ENCODE measurements at places on chromosomes 2 and 18.

DNA sequence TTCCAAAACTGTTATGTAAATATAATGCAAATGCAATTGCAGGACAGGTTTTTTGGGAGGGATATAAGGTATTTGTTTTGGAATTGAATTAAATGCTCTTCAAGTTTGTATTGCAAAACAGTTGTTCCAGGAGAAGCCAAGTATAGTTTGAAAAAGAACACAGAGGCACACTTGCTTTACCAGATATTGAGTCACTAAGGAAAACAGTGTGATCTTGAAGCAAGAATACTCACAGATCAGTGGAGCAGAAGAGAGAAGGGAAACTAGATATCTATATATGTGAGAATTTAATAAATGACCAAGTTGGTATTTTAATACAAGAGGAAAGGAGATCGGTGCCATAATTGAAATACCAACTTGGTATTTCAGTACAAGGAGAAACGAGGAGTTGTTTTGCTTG, 178.9 kb downstream of the CAPN13 start:
- DNase-seq, result no peak

- no peak for DNase-seq
These were observed 27.4 kb upstream of the ALLC start for GRCh38 chr2:3630631-3631030.

- DNase-seq, result no peak
These were observed 1.7 kb downstream of the ALLC start for GRCh38 chr2:3659447-3660432.

DNA sequence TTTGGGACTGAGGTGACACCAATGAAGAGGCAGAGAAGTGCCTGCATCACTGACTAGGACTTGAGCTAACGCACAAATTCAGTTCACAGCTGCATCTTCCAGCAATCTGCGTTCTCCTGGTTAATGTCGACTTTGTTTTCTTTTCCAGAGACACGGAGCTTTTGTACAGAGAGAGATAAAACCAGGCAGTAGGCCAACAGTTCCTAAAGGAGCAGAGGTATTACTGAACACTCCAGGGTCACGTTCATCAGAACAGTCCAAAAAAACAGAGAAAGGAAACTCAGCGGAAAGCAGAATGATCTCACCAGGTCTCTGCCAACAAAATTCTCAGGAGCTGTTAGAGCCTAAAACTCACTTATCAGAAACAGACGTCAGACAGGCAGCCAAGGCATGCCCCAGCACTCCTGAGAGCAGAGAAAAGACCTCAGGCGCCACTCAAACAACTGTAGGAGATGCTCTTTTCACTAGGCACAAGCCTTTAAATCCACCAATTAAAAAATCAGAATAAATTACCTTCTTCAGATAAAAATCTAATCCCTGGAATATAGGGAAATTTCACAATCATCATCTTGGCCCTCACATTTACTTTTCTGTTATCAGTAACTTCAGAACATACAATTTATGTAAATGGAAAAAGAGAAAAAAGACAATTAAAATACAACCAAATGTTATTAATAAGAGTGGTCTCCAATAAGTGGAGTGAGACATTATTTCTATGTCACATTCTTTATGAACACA, 95.9 kb upstream of the SPTBN1 start:
- no peak for DNase-seq

GRCh38 chr2:123061534-123061933, 963.6 kb upstream of the CNTNAP5 start:
- no peak for DNase-seq

GRCh38 chr18:35389095-35389618, 12.0 kb upstream of the ZNF396 start:
- no peak for DNase-seq

GRCh38 chr2:177730792-177731191, 338.2 kb downstream of the AGPS start:
- DNase-seq, result no peak

DNA sequence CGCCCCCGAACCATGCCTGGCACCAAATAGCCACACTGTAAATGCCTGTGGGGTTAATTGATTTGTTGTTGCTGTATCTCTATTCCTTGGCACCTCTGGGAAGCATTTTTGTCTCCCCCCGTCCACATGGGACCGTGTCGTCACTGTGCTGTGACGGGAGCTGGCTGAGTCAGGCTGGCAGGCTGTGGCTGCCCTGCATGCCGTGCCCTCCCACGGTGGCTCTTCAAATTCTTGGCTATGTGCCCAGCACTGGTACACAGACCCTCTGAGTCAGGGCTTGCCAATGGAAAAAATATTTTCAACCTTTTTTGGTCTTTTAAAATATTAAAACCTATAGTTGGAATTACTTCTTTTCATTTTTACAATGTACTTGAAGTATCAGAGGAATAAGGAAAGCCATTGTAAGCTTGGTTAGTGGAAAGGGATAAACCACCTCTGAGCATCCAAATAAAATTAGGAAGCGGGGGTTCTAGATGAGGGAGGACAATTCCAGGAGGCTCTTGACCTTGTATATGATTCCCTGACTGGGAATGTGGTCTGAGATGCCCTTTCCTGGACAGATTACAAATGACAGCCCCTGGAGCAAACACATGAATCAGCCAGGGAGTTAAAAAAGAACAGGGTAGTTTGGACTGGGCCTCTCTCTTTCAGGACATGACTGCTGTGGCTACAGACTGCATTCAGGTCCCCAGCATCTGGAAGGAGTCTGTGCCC, 59.4 kb downstream of the DGKD start:
- no peak for DNase-seq

DNA sequence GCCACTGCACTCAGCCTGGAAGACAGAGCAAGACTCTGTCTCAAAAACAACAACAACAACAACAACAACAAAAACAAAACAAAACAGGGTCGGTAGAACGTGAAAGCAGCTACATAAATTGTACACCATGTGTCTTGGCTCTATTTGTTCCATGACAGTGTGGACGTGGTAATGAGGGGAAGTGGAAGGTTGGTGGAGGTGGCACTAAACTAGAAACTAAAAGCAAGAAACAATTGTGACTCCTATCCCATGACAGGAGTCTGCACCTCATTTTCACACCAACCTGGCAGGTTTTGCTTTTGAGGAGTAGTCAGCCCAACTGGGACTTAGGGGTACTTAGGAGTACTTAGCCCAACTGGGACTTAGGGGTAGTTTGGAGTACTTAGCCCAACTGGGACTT, 62.5 kb upstream of the MRPS9 start:
- no peak for DNase-seq

DNA sequence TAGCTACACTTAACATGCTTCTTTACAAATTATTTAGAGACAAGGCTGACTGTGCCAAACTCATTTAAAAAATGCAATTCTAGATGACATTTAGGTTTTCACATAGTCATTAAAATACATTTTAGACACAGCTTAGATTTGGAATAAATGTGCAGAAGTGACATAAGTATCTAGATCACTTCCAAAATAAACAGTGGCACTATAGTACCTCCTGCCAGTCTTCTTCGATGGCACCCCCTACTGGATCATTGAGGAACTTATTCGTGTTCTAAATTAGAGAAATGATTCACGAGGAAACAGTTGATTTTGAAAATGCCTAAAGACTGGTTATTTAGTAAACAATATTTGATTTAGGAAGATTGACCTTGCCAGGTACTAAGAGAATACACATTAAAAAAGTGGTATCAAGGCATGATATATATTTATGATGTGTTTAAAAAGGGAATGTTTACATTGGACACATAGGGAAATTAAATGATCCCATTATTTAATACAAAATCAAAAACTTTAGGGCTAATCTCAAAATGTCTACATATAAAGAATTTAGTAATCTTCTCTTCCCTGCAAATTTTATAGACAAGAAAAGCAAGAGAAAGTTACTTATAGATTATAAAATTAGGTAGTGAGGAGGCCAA, 323.9 kb downstream of the XIRP2 start:
- no peak for DNase-seq

GRCh38 chr18:825891-826585, 14.0 kb upstream of the YES1 start:
- no peak for DNase-seq

DNA sequence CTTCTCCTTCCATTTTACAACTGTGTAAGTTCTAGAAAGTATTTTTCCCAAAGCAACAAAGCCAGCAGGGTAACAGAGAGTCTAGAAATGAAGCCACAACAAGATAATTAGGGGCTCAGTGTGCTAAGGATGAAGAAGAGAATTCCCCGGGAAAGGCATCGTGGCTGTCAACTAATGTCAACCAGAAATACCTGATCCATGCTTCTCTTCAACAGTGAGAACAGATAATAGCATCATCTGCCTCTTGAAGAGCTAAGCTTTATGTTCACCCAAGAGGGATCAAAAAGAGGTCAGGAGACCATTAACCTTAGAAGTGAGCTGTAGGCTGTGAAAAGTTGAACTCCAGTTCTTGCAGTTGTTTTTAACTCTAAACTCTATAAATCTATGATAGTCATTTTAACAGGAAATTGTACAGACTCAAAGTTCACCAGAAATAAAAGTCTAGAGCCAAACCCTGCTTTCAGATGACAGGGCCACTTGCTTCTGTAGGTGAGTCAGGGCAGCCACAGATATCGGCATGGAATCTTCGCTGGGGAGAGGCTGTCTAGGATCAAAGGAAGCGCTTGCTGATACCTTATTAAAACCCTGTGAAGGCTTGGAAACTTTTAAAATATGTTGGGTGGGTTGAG, 540.7 kb upstream of the ID2 start:
- DNase-seq, result no peak

- DNase-seq, result no peak
These were observed 16.3 kb downstream of the ZFP36L2 start for GRCh38 chr2:43210125-43210466.

GRCh38 chr2:121897335-121897970, 142.0 kb downstream of the TSN start:
- DNase-seq, result no peak

DNA sequence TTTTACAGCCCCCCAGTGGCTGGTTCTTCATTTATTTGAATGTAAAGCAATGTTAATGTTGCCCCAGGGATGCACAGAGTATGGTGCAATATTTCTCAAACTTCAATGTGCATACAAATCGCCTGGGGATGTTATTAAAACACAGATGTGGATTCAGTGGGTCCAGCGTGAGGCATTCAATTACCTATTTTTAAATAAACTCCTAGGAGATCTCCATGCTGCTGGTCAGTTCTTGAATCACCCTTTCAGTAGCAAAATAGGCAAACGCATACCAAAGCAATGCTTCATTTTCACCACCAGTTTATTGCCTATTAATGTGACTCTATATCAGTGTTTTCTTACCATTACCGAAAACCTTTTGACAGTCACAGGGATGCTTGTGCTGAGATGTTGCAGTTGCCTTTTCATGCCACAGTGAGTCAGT, 530.7 kb downstream of the CBLN2 start:
- DNase-seq, result no peak

- DNase-seq, result no peak
These were observed 25.8 kb downstream of the TRAPPC12 start for GRCh38 chr2:3405307-3405706.

GRCh38 chr2:191374366-191374765, 129.2 kb downstream of the MYO1B start:
- no peak for DNase-seq

GRCh38 chr2:102122115-102122514, 20.4 kb upstream of the IL1R1 start:
- DNase-seq, result no peak

DNA sequence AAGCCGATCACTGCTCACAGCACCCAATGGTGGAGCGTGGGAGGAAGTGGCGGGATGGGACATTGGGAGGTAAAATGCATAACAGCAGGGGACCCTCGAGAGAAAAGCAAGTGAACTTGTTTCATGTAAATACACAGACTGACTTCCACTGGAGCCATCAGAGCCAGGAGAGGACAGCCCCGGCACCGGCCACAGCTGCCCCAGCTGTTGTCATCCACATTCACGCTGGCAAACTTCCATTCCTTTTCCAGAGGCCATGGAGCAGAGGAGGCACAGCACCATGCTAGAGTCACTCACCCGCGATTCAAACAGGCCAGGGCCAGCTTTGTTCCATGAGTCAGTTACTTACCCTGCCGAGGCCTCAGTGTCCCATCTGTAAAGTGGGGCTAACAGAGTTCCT, 610.9 kb upstream of the SALL3 start:
- DNase-seq, result no peak

GRCh38 chr2:18406219-18406618, 154.2 kb downstream of the RDH14 start:
- DNase-seq, result no peak

- DNase-seq, result no peak
These were observed 98.5 kb downstream of the DSEL start for GRCh38 chr18:67417864-67418523.

DNA sequence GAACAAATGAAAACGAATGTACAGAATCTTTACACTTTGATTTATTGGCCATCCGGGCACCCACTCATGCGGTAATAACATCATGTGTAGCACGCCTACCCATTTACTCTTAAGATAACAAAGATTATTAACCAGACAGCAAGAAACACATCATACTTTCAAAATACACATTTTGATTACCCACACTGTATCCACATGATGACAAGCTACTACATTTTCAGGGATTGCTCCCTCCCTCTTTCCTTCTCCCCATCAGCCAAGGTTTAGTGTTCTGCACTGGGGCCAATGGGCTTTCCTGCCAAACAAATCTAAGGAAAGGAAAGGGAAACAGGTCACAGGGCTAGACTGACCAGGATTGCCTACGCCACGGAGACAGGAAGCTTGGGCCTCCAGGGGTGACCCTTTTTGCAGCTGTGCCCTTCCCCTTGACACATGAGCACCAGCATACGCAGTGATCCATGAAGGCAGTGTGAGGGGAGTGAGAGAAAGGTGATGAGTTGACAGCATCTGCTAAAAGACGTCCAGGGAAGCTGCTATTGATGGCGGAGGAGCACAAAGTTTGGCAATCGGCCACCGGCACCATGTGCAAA, 76.5 kb downstream of the ZNF521 start:
- DNase-seq, result no peak

- no peak for DNase-seq
These were observed 66.9 kb upstream of the TRIB2 start for GRCh38 chr2:12649602-12650400.

DNA sequence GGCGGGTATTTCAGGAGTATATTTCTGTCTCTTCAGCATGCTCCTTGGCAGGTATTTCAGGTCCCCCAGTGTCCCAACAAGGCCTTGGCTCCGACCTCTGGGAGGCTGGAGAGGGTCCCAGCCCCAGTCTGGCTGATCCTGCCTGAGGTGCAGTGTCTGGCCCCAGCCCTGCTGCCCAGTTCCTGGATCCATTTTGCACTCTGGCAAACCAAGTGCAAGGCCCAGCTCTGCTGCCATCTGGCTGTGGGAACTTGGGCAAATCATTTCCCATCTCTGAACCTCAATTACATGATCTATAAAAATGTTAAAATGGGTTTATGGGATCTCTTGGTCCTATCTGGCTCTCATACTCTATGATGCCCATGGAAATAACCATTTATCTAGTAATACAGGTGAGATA, 63.6 kb downstream of the ZBTB7C start:
- no peak for DNase-seq

DNA sequence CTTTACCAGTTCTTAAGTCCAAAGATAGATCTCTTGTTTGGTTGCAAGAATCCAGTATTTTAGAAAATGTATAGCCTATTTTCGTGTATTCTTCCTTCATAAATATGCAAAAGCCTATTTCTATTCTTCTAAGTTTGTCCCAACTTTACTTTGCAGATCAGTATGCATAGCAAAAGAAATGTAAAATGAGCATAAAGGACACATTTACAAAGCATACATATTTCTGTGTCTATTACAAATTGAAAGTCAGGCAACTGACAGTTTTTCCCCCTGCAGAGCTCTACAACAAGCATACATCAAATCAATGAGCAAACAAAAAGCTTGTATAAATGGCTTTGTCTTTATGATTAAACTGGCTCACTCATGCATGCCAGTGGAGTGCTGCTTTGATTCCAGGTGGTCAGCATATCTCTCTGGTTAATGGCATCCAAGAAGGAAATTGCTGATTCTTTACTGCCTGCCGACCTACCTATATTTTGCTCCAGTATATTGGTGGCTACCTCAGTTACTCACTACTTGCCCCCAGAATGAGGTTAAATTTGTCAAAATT, 10.0 kb upstream of the VPS54 start:
- DNase-seq, result no peak

Measured in stimulated activated CD8-positive, alpha-beta memory T cell treated with anti-CD3 and anti-CD28 coated beads, Interleukin-15, amount 100 ng/mL, for 24 hours (primary cell).